T47D (cell line): ENCODE measurements at places on chromosomes 16 and 17.

DNA sequence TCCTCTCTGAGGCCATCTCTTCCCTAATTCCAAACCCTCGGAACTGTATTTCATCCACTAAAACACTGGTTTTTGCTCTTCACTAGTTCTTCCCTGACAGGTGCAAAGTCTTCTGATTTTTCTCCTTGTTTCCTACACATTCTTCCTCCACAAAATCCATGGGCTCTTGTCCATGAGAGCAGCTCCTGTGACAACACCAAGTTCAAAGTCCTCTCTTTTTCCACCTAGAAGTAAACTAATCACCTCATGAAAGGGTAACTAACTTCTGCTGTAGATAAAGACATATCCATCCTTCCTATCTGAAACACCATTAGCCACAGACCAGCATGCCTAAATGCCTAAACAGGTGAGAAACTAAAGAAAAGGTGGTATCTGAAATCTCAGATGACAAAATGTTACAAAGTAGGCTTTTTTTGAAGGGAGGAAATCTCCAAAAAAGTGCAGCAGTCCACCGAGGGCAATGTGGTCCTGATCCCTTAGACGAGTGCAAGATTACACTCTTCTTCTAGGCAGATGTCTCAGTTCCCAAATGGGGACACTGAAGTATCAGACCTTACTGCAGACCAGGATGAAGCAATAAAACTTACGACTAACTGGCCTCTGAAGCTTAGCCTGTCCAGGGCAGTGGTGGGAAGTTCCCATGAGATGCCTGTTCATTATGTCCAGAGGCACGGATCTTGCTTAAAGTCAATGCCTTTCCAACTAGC, 2.8 kb downstream of the PIP4K2B start:
- no peak for DNase-seq

GRCh38 chr17:49775546-49776260, 11.8 kb upstream of the FAM117A start:
- DNase-seq = peak; percentile 23

DNA sequence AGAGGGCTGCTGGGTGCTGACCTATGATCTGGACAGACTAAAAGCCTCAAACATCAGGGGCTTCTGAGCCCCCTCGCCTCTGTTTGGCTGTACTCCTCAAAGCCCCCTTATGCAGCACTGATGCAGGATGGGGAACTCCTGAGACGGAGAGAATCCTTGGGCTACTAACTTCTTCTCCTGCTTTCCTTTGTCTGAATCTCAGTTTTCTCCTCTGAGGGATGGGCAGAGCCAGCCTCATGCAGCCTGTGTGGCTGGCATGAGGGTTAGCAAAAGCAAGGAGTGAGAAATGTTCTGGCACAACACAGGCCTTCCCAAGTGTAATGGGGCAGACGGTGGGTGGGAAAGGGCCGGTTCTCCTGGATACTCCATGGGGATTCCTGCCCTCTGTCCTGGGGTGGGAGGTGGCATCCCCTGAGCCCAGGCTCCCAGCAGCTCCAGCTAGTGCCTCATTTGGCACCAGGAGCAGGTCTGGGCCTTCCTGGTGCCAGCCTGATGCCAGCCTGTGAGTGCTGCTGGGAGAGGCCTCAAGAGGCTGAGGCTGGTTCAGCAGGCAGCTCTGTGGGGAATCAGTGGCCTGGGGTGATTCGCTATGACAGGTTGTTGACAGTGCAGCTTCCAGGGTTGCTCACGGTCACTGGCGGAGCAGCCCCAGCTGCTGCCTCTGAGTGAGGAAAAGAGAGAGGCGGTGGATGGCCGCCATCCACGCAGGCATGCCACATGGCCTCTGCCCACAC, 4.0 kb upstream of the BRD7 start:
- peak; percentile 9 for DNase-seq

DNA sequence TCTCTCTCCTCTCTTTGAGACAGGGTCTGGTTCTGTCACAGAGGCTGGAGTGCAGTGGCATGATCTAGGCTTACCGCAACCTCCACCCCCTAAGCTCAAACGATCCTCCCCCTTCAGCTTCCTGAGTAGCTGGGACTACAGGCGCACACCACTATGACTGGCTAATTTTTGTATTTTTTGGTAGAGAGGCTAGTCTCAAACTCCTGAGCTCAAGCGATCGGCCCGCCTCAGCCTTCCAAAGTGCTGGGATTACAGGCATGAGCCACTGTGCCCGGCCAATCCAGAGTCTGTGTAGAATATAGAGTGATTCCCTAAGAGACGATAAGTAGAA, 65.8 kb upstream of the RPH3AL start:
- no peak for DNase-seq

- no peak for DNase-seq
Observed at GRCh38 chr17:372157-373152, 19.8 kb upstream of the RPH3AL start.

GRCh38 chr16:88616736-88617135, 21.6 kb upstream of the IL17C start:
- no peak for DNase-seq

- no peak for DNase-seq
Observed at GRCh38 chr16:81569361-81570034, 124.9 kb downstream of the CMIP start.

- no peak for DNase-seq
Observed at GRCh38 chr17:7508145-7508544, 24.0 kb downstream of the POLR2A start.

DNA sequence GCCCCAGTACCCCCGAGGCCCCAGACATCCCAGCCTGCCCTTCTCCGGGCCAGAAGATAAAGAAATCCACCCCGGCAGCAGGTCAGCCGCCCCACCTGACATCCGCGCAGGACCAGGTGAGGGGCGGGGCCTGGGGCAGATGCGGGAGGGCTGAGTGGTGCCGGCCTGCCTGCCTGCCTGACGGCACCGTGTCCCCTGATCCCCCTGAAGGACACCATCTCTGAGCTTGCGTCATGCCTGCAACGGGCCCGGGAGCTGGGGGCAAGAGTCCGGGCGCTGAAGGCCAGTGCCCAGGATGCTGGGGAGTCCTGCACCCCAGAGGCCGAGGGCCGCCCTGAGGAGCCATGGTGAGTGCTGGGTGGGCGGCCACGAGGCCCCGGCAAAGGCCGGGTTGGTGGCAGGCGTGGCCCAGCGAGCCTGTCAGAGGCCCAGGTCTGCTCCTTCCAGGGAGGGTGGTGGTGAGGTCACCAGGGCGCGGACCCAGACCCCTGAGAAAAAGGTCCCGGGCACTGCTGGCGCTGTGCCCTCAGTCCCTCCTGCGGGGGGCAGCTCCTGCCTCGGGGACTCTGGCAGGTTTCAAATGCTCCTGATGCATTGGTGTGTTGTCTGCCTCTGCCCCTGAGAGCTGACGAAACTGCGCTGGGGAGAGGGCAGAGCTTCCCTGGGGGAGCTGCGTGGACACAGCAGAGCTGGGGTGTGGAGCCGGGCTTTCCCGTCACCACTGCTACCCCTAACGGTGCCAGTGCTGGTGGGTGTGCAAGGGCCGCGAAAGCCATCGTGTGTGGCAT, 1.2 kb downstream of the CDT1 start:
- DNase-seq = peak; percentile 60

DNA sequence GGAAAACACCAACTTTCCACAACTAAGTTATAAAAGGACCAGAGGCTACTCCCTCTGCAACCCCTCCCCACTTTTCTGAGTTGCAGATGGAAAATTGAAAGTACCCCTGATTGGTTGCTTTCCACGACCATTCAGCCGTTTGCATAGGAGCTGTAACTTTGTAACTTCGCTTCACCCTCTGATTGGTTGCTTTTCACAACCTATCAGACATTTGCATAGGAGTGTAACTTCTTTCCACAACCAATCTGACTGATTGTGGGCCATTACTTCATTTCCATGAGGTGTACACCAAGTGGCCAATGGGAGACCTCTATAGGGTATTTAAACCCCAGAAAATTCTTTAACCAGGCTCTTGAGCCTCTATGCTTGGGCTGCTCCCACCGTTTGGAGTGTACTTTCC, 644.1 kb downstream of the WWOX start:
- no peak for DNase-seq

DNA sequence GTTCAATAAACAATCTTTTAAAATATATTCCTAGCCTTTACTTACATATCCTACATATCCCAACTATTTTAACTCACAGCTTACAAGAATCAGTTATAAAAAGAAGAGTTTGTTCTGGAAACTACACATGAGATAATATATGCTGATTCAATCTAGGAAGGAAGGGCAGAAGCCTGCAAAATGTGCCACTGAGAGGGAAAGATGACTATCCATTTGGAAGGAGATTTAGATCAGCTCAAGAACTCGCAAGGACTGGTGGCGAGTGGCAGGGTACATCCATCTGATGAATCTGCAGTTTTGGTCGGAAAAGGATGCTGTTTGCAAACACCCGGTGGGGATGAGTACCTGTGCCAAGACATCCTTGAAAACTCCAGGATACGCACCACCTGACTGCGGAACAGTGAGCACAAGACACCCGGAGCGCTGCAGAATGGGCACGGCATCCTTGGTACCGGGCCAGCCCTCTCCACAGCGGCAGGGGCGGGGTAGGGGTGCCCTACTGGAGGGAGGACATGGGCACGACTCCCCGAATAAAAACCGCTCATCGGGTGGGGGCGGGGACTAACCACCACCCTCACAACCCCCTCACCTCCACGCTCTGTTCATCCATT, 723 bp downstream of the TRIM37 start:
- peak; percentile 21 for DNase-seq

- peak; percentile 94 for DNase-seq
Observed at GRCh38 chr16:85369741-85370528, 243.2 kb upstream of the GSE1 start.

- no peak for DNase-seq
Observed at GRCh38 chr17:63549289-63549945, 860 bp upstream of the DCAF7 start.

DNA sequence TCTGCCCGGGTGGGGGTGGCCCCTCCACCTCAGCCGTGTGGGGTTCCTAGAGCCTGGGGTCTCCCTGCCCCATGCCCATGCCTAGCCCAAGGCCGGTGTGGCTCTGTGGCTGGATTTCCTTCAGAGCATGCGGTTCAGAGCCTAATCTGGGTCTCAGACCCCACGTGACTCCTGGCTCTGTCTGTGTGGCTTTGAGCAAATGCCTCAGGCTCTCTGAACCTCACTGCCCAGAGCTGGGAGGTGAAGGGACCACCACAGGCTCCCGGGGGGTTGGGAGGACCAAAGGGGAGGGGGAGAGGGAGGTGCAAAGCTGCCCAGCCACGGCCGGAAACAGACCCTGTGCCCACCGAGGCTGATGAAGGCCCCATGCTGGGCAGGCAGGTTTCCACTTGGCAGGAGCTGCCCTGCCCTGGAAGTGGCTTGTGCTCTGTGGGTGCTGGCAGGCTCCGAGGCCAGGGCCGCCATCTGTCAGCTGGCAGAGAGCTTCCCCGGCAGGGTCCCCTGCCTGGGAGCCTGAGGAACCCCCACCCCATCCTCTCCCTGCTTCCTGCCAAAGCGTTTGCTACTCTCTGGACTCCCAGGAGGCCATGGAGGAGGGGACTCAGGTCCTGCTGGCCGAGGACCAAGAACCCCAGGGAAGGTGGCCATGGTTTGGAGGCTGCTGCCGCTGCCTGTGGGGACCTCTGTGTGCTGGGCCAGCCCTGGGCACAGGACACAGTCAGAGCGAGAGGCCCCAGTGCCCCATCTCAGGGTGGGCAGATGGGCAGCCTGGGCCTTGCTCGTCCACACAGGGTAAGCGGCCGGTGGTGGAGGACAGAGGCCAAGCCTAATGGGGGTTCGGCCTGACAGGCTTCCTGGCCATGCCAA, 4.0 kb downstream of the CDH15 start:
- no peak for DNase-seq

DNA sequence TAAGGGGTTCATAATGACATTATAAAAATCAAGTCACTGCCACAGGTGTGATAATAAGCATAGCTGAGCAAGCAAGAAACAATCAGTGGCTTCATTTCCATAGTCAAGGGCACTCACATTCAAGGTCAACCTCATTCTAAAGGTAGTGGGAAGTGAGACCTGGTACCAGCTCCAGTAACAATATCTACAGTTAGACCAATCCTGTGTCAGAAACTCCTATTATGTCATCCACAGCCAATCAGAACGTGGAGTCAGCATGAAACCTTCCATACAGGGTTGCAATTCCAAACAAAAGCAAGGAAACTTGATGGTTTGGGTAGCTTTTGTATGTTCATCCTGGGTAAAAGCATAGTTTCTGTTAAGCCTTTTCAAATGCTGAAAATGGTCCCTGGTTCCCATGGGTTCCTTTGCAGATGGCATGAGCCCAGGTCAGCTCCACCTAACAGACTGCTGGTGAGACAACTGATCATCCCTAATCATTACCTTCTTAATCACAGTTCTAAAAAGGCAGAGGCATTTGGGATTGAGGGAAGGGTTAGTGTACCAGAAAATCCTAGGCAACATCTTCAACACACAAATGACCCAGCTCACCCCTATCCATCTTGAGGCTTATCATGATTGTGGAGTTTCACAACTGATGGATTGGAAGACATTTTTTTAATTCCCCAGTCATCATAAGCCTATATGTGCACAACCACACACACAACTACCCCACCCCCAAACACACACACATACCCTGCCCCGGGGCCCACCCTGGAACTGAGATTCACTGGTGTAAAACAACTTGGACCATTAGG, 30.4 kb downstream of the TEX2 start:
- DNase-seq = no peak

DNA sequence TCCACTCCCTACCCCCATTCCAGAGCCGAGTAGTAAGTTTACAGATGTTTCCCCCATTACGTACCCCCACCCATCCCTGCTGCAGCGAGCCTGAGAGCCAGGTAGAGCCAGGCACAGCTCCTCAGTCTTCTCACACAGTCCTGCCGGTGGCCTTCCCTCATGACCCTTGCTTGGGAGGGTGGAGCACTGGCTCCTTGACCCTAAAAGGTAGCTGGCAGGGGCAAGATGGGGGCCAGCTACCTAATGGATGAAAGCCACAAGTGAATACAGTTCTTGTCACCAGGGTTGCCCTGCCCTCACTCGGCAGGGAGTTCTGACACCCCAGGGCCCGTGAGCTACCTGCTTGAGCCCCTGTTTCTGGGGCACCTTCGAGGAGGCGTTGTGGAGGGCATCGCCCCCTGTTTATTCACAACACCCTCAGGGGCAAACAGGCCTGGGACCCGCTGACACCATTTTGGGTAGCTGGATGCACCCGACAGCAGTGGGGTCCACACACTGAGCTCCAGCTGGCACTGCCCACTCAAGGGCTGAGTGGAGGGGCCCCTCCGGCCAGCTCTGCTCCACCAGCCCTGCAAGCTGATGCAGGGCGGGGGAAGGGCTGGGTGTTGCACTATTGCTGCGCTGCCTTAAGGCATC, 22.2 kb downstream of the ADAM11 start:
- DNase-seq = no peak

GRCh38 chr16:12685806-12686205, 117.9 kb downstream of the CPPED1 start:
- DNase-seq = no peak

GRCh38 chr16:22320572-22321339, 23.5 kb downstream of the POLR3E start:
- no peak for DNase-seq
